Stimulated activated CD8-positive, alpha-beta memory T cell treated with anti-CD3 and anti-CD28 coated beads, Interleukin-7, amount 100 ng/mL, for 24 hours (primary cell): ENCODE measurements at places on chromosomes 13 and 19.

GRCh38 chr13:42924344-42924743, 67.7 kb downstream of the EPSTI1 start:
- no peak for DNase-seq

DNA sequence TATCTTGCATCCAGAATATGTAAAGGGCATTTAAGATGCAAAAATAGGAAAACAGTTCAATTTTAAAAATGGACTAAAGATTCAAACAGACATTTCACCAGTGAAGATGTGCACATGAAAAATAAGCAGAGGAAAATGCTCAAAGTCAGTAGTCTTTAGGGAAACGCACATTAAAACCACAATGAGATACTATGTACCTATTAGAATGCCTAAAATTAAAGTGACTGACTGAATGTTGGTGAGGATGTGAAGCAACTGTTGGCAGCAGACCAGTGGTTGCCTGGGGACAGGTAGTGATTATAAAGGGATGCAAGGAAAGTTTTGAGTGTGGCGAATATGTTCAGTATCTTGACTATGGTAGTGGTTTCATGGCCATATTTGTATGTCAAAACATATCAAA, 75.2 kb downstream of the DGKH start:
- no peak for DNase-seq

DNA sequence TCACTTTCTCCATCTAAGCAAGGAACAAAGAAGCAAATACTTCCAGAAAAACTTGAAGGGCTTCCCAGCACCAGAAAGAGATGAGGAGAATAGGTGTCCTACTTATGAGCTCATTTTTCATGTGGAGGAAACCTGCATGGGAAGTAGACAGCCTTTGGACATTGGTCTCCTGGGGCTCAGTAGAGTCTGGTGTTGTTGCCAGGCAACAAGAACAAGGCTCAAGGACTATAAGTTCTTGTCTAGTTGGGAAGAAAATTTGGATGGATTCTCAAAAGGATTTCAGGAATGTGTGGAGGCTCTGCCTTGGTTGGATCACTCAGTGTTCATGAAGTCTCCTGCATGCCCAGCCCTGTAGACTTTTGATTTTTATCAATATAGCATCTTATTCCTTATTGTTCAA, 84.5 kb downstream of the MBNL2 start:
- no peak for DNase-seq

DNA sequence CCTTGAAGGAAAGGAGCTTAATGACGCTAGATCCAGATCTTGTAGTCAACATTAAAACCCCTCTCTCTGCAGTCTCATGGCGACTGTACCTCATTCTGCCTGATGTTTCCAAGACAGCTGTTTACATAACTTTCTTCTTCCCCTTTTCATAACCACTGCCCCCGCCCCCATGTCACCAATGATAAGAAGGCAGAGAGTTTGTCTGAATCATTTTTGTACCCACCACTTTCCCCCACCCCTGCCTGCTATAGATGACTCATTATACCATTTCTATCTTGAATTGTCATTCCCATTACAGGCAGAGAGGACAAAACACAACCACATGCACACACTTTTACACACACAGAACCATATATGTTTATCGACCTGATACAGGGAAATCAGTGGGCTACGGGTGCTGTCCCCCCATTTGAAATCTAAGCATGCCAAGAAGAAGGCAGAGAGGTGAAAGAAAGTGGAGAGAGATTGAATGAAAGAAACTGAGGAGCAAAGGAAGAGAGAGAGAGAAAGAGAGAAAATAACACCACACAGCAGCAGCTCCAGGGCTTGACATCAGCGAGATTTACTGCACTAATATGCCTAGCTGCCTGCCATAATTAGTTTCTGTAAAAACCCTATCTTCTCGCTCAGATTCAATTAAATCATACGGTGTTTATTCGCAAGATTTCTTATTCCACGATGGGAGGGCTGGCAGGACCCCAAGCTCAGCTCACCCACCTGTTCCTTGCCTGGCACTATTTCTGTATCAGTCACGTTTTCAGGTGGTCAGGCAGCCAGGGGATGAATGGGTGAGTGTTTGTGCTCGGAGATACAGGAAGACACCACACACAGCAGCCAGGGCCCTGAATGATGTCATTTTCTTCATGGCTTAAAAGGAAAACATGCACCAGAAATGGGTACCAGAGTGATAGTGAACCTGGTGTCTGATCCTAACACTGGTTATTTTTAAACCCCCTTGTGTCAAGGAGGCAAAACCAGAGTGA, 114.3 kb upstream of the SERP2 start:
- DNase-seq: peak; percentile 53

DNA sequence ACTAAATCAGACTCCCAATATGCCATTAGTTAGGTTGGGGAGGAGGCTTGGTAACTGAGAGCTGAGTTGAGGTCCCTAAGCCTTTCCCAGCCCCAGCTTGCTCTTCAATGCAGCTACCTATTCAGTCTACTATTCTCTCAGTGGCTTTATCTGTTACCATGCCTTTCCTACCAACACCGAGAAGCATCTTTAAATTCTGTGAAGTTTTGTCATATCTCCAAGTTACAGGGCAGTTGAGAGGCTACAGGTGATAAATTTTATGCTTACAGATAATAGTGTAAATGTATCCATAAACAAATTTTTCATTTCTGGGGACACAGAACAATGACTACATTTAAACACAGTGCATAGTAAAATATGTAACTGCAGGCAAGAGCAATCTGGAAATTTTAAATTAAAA, 110.6 kb downstream of the ELF1 start:
- no peak for DNase-seq

- no peak for DNase-seq
Measured at GRCh38 chr13:22187329-22187728, 516.5 kb downstream of the FGF9 start.

DNA sequence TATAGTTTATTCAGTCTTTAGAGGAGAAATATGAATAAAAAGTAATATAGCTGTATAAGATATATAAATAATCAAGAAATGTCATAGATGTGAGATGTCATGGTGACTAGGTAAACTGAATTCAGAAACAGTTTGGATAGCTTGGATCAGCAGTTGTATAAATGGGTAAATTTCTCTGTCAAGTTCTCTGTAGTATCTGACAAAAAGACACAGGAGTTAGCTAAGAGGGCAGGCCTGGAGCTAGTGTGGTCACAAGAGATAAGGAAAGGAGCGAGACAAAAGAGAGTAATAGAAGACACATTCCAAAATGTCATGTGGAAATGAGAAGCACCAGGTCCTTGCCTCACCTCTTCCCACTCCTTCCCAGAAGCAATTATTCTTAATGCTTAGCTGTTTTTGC, 349.0 kb downstream of the LMO7 start:
- DNase-seq: no peak

- no peak for DNase-seq
Measured at GRCh38 chr13:63501702-63502101, 2086.1 kb upstream of the PCDH20 start.

- peak; percentile 92 for DNase-seq
Measured at GRCh38 chr19:4867534-4868285, at the start of gene PLIN3. Gene PLIN3 (minus strand): TSS chr19:4867667. CDS start chr19:4861394, 6,273 bp downstream.

DNA sequence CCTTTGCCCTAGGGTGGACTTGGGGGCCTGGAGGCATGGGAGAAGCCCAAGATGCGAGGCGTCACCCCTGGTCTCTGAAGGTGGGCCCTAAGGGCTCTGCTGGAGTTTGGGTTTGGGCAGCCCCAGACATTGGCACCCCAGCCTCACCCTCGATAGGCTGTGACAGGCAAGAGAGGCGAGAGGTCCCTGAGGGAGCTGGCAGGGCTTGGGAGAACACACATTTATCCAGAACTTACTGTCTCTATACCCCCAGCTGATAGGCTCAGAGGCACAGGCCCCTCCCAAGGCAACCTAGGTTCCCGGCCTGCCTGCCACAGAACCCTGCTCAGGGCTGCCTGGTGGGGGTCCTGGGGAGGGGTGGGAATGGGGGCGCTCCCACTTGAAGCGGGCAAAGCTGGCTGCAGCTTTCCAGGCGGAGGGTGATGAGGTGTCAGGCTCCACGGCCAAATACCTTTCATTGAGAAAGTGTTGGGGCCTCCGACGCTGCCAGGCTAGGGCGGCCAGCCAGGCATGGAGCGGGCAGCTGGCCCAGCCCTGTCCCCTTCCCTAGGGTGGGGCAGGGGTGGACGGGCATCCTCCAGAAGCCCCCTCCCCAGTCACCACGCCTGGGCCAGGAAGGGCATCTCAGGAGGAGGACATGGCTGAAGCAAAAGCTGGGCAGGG, 9.7 kb downstream of the CILP2 start:
- DNase-seq: no peak

DNA sequence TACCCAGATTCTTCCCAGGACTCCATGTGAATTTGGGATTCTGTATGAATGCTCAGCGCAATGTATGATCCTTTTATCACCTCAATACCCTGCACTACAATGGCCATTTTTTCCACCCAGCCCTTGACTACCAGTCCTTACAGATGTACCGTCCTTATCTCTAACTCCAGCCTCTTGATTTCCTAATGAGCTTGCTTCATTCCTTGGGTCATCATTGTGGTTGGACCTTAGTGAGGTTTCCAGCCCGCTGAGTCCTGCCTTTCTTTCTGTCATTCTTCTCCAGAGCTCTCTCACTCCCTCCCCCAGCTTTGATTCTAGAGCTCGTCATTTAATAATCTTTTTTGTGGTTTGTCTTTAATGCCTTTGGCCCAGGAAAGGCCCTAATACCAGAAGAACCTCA, 438.5 kb downstream of the ZNF536 start:
- no peak for DNase-seq

DNA sequence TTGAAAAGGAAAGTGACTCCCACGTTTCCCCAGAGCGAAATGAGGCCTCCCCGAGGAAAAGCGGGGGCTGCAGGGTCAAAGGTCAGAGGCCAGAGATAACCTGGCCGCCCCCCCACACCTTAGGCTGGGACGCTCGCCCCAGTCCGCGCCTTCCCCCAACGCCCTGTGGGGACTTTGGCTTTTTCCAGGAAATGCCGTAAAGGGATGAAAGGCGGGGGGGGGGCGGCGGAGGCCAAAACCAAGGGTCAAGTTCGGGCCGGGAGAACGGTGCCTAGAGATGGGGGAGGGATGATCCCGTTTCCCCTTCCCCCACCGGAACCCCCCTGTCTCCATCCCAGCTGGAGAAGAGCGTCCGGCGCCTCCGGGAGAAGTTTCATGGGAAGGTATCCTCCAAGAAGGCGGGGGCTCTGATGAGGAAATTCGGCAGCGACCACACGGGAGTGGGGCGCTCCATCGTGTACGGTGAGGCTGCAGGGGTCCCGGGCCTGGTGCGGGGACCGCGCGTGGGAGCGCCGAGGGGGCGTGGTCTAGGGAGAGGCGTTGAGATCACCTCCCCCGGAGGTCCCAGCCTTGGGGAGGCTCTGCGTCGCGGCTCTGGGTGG, 575 bp downstream of the SHFL start:
- no peak for DNase-seq
